ENCODE measurements at places on chromosomes 4 and X.

GRCh38 chr4:80011636-80012236 is 61.3 kb downstream of the ANTXR2 start:
- DNase-seq, result peak; percentile 85

GRCh38 chr4:147550626-147551246 is 66.5 kb upstream of the TMEM184C start:
- DNase-seq, result no peak

GRCh38 chr4:4486969-4487368 is 54.9 kb downstream of the STX18 start:
- no peak for DNase-seq

GRCh38 chr4:74524985-74525384 is 80.0 kb downstream of the AREG start:
- DNase-seq, result no peak

DNA sequence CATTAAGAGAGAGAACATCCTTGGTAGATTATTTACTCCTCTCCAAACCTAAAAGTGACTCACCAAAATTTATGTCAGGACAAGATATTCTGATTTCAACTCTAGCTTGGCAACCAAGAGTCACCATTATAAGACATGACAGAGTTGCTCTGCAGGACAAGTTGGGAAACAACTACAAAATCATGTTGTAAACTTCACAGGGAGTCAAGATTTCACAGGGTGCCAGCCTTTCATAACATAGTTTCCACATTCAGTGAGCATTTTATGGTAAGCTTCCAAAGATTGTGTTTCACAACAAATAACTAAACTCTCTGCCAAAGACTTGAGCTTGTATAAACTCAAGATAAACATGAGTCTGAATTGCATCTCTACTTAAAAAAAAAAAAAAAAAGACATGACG is 121.0 kb upstream of the DIAPH2 start:
- DNase-seq, result peak; percentile 57

- DNase-seq, result no peak
Observed at GRCh38 chr4:40471923-40472322, 136.8 kb downstream of the CHRNA9 start.

- DNase-seq, result no peak
Observed at GRCh38 chr4:86108137-86108536, 251.7 kb downstream of the MAPK10 start.

DNA sequence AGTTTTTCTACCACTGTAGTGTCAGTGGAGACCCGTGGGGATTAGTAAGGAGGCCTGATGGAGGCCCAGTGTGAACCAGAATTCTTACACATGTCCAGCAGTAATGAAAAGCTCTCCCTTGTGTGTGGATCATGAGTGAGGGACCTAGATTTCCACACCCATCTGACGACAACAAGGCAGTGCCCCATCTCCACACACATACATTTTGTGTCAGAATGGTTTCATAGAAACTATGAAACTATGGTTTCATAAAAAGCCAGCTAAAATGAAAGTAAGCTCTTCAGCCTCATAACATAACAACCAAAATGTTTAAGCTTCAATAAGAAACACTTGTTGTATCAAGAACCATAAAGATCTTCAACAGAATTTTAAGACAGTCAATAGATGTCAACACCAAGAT is 884.5 kb upstream of the ADGRL3 start:
- DNase-seq, result no peak
